Naive thymus-derived CD4-positive, alpha-beta T cell (primary cell): ENCODE measurements at places on chromosomes 3 and 15. TPM values are rescaled to one million over a fixed set of nuclear protein-coding genes. Genes with fewer than 3 reads are reported as not detected.

The RETNLB gene
- not detected for total RNA-seq

The CLASP2 gene
- 79.7 TPM for total RNA-seq

The FBXO45 gene
- 2.8 TPM for total RNA-seq

DNA sequence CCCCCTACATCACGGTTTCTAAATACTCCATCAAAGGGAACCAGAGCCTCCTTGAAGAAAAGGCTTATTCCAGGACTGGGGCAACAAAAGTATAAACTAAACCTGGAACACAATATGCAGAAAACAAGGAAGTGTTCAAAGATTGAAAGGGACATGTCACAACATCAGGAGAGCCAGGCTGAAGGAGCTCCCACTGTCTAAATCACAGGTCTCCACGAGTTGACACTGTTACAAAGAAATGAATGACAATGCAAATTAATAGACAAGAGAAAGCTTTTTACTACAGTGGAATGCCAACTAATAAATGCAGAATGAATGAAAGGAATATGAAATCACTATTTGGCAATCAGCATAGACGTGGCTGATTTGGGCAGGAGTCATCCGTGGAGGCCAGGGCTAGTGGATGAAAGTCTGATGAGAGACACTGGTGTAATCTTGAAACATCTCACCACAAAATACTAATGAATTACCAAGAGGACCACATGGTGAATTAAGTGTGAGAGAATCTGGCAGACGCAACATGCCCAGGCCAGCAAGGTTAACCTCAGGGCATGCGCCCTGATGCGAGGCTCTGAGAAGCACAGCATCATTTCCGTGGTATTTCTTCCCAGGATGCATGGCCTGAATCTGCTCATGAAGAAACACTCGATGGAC, 123.8 kb upstream of the TJP1 start:
- DNase-seq, result no peak

GRCh38 chr15:99507504-99508310, 58.1 kb upstream of the MEF2A start:
- DNase-seq, result no peak

- DNase-seq, result no peak
Measured at GRCh38 chr3:66001626-66002025, 37.1 kb downstream of the MAGI1 start.

DNA sequence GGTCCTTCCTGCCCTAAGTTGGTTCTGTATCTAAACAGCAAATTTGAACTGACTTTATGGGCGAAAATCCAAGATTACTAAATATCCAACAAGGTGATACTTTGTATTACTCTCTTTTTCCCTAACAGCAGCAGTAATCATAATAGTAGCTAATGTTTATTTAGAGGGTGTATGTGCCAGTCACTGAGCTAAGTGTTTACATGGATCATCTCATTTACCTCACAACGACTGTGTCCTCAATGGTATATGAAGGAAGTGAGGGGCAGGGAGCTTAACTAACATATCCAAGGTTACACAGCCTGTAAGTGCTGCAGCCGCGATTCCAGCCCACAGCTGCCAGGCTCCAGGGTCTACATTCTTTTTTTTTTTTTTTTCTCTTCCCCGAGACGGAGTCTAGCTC, 10.3 kb upstream of the LRRC34 start:
- DNase-seq, result no peak

DNA sequence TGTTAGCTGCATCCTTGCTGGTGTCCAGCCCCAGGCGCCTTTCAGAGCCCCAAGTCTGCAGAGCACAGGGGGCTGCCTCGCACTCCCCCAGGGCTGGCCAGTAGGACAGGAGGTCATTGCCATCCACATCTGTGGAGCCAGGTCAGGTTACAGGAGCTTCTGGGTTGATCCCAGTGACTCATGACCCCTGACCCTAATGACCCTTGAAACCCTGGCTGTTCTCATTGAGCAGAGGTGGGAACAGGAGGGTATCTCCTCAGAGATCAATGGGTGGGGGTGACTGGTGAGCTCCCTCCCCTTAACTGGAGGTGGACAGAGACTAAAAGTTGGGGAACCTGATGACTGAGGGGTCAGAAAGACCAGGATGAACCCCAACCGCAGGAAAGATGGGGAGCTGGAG, 6.1 kb upstream of the SLC26A6 start:
- DNase-seq, result no peak

DNA sequence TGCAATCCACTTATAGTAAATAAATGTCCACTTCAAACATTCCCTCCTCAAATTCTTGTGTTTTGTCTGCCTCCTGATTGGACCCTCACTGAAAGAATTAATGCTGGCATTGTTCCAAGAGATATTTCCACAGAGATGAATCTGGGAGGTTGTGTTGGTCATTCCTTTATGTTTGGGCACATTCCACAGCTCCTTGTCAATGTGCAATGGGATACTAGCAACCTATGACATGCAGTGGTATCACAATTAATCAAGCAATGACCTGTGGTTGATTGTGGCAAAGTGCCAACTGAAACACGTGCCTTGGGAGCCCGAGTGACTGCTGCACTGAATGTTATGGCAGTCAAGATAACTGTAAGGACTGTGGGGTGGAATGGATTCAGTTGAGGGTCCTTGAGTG, 55.0 kb upstream of the SNRPN start:
- no peak for DNase-seq

DNA sequence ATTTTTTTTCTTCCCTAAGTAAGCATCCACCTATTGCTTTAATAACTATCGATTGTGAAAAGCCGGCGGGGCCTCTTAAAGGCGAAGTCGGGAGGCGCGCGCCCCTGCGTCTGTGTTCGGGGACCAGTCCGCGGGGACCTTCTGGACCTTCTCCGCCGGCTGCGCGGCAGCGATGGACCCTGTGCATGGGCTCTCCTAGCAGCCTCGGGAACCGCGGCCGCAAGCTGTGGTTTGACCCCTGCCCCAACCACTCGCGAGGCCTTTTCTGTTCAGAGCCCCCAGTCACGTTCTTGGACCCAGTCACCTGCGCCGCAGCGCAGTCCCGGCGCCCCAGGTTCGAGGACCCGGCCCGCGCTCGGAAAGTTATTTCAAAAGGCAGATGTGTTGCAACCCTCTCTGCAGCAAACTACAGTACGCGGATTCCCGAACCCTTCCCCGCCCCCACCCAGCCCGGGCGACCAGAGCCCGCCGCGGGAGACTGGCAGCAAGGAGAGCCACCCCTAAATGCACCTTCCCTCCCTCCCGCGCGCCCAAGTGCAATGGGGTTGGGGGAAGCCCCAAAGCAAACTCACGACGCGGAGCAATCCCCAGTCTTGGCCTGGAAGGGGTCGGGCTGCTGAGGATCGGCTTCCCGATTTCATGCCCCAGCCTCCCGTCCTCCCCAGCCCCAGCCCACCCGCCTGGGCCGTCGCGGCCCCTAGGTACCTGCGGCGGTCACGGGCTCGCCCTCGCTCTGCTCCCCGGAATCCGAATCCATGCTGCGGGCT, 684 bp downstream of the TNFAIP8L3 start:
- no peak for DNase-seq

- DNase-seq, result no peak
Measured at GRCh38 chr3:59258550-59259260, 208.9 kb upstream of the CFAP20DC start.
